ENCODE measurements at places on chromosomes 2 and 18. TPM values are rescaled to one million over a fixed set of nuclear protein-coding genes. Genes with fewer than 3 reads are reported as not detected.

The MRO gene
- total RNA-seq = 1.7 TPM

The ICA1L gene
- 0.55 TPM for total RNA-seq

The KCNIP3 gene
- total RNA-seq = 0.48 TPM

The LOXHD1 gene
- total RNA-seq = 0.07 TPM

GRCh38 chr2:14558335-14558919 is 74.1 kb upstream of the LRATD1 start:
- no peak for DNase-seq

DNA sequence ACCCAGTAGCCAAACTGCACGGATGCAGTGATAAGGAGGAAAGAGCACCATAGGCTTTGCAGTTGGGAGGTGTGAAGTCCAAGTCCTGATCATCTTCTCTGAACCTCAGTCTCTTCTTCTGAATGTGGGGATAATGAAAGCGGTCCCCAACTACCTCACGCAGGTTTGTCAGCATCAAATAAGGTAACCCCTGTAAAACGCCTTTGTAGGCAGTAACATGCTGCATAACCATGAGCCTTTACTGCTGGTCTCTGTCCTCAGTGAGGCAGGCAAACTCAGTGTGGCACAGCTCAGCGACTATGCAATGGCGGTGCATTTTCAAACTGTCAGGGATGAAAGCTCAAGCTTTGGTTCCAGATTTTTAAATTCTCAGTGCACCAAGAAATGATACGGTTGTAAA is 46.1 kb downstream of the DNMT3A start:
- DNase-seq = no peak

DNA sequence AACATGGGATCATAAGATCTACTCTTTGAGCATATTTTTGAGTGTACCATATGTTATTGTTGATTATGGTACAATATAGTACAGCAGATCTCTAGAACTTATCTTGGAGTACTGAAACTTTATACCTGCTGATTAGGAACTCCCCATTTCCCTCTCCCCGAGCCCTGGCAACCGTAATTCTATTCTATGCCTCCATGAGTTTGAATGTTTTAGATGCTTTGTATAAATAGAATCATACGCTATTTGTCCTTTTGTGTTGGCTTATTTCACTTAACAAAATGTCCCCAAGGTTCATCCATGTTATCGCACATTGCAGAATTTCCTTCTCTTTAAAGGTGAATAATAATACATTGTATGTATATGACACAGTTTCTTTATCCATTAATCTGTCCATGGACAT is 117.2 kb downstream of the PTPRM start:
- DNase-seq = no peak
